ENCODE measurements at places on chromosomes 5 and 9.

DNA sequence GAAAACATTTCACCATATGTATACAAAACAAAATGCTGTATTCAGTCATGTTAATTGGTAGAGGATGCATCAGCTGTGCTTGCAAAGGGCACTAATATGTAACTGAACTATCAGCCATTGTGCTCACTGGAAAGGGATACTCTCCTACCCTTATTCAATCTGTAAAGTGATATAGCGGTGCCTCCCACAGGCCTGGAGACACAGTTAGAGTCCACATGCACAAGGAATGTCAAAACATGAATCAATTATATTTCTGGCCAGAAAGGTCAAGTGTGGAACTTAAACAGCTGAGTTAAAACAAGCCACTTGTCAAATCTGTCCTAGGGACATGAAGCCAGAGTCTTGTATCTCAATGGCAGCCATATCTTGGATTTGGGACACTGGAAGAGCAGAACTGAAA, 71.2 kb upstream of the IZUMO3 start:
- no peak for DNase-seq

DNA sequence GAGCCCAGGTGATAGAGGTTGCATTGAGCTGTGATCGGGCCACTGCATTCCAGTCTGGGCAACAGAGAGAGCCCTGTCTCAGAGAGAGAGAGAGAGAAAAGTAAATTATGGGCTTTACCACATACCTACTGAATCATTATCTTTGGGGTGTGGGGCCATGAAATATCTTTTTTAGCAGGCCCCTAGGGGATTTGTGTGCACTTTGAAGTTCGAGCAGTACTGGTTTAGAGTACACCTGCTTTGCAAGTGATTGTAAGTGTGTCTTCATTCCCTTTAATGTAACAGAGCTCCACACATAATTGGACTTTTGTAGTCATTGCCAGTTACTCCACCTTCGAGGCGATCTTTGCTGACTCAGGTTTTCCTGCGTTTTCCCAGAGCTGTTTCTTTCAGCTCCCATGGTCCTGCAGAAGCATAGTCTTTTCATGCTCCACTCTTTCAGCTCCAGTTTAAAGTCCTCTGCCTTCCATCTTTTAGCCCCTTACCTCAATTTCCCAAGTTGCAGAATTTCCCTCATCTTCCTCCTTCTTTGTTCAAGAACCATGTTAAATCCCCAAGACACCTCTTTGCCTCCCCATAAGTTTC, 24.0 kb upstream of the FRMPD1 start:
- no peak for DNase-seq

GRCh38 chr9:4670591-4670990, 4.3 kb upstream of the SPATA6L start:
- no peak for DNase-seq

DNA sequence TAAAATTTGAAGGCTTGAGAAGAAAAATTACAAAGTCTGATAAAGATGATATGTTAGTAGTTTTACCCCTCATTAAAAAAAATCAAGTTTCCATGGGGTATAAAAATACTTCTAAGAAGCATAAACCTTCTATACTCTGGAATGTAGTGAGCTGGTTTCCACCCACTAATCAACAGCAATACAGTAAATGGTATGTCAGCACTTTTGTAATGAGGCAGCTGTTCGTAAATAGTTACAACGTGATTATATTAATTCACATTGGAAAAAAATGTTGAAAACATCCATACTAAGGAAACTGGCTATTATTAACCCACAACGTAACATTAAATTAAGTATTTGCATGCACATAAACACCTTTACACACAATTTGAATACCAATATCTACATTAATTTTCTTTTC, 283.1 kb upstream of the FAM174A start:
- DNase-seq: no peak

DNA sequence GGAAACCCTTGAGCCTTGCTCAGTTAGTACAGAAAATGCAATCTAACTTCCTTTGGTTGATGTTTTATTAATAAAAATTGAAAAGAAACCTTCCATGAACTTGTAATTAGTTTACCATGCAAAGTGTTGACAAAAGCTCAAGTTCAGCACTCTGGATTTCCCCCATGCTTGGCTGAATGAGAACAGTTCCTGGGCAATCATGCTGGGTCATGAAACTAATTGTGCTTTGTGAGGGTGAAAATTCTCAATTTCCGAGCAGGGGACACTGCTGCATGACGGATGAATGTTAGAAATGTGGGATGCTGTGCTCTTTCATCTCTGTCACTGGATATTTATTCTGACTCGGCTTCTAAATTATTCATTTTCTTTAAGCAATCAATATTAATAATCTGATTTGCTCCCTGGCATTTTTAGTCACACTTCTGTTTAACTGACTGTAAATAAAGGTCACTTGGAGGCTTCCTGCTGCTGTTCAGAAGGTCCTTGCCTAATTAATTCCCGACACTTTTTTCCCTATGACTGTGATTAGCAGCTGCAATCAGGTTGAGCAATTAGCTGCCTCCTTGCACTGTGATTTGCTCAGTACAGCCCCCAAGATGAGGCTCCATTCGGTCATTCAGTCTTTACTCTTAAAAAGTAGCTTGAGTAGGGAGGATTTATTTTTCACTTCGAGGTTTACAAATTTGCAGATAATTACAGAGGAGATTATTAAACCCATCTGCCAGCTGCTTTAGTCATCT, 678.1 kb upstream of the ZNF608 start:
- no peak for DNase-seq

- no peak for DNase-seq
Observed at GRCh38 chr5:60545551-60545950, 154.4 kb downstream of the DEPDC1B start.

DNA sequence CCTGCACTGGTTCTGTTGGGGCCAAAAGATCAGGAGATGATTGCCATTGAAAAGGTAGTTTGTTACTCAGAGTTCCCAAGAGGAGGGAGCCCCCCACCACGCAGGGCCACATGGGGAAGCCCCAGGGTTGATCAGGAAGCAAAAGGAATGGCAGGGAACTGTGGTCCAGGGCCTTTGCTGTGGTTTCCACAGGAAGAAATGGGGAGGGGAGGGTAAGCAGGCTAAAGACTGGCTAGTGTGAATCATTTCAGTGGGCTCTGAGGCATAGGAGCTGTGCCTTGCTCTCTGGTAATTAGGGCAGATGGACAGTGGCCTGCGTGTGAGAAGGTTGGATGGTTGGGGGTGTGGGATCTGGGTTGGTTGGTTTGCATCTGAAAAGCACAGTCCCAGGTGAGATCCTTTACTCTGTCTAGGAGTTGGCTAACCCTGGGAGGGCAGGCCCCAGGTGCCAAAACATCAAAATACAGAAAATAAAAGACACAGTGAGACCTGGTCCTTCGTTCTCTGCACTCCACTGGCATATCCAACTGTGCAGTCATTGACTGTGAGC, 66.1 kb downstream of the PTPDC1 start:
- DNase-seq: no peak

DNA sequence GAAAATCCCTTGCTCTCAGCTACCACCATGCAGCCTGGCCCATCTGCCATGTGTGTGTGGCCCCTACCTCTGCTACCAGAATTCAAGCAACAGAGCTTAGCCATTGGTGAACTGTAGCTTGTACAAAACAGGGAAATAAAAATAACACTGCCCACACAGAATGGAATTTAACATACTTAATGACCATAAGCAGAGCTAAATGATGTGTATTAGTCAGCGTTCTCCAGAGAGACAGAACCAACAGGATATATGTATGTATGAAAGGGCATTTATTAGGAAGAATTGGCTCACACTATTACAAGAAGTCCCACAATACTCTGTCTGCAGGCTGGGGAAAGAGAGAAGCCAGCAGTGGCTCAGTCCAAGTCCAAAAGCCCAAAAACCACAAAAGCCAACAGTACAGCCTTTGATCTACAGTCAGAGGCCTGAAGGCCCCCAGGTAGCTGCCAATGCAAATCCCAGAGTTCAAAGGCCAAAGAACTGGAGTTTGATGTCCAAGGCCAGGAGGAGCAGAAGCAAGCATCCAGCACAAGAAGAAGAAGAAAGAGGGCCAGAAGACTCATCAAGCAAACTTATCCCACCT, 318.8 kb downstream of the DNAH5 start:
- DNase-seq: no peak

GRCh38 chr5:153900703-153901395, 137.9 kb downstream of the FAM114A2 start:
- DNase-seq: no peak

GRCh38 chr5:60323596-60323995, 376.4 kb downstream of the DEPDC1B start:
- DNase-seq: no peak

GRCh38 chr9:128917151-128917849, 3.5 kb upstream of the PHYHD1 start:
- no peak for DNase-seq

DNA sequence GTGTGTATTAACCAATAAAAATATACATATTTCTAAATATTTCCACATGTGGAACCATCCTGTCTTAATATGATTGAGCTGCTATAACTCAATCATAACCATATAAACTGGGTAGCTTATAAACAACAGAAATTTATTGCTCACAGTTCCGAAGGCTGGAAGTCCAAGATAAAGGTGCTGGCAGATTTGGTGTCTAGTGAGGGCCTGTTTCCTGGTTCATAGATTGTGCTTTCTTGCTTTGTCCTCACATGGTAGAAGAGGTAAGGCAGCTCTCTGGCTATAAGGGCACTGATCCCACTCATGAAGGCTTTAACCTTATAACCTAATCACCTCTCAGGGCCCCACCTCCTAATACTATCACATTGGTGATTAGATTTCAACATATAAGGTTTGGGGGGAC, 14.0 kb upstream of the PRKAA1 start:
- no peak for DNase-seq

- no peak for DNase-seq
Observed at GRCh38 chr5:111513131-111513520, 791 bp upstream of the STARD4 start.

- no peak for DNase-seq
Observed at GRCh38 chr5:31193116-31193515, 370 bp upstream of the CDH6 start.

GRCh38 chr9:72949244-72949582, 3.6 kb downstream of the ALDH1A1 start:
- DNase-seq: no peak

GRCh38 chr9:76866689-76867088, 39.2 kb downstream of the PRUNE2 start:
- DNase-seq: no peak

DNA sequence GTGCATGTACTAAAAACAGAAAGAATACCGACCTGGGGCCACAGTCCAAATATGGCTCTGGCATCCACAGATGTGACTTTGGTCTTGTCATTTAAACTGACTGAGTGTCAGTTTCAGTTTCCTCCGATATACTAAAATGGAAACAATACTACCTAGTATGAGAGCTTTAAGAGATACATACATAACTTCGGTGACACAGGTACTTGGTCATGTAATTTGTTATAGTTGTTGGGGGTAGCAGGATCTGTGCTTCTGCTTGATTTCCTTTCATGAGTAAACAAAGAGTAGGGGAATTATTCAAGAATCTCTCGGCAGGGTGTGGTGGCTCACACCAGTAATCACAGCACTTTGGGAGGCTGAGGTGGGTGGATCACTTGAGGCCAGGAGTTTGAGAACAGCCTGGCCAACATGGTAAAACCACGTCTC, 32.1 kb downstream of the MTMR12 start:
- DNase-seq: peak; percentile 61
